DMS79 (cell line): ENCODE measurements at places on chromosomes 2 and 18.
A peak's percentile ranks its signal among the peaks of the same experiment; 100 is the strongest.

DNA sequence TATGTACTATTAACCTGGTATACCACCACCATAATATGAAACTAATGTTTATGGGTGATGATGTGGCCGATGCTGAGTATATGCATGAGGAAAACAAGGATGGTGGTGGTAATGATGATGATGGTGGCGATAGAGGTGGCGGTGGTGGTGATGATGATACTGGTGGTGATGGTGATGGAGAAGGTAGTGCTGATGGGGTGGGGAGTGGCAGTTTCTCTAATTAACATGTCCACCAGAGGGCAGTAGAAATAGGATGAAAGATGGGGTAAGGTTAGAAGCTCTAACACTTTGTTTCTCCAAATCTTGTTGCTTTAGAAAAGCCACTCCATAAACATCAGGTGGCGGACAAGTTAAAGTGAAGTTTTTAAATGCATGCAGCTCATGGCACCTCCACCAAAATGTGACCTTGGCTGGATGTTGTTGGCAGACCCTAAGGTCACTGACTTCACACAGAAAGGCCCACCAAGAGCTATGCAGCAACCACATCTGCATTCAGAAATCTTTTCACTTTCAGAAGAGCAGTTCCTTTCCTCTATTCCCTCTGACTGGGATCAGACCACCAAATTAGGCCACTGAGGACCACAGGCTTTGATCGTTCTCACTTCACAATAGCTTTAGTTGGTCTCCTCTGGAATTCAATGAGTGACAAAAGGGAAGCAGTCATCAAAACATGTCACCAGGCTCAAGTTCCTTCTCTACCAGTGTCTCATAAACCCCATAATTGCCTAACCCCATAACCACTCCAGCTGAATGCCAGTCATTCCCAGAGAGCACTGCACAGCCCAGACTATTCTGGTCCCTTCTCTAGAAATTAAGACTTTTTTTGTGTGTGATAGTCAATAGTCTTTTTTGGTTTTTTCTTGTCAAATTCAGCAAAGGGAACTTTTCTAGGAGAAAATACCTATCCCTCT is 7.5 kb upstream of the BCL11A start:
- DNase-seq = no peak

- DNase-seq = peak; percentile 73
Measured at GRCh38 chr2:17901246-17901645, 22.8 kb downstream of the KCNS3 start.

DNA sequence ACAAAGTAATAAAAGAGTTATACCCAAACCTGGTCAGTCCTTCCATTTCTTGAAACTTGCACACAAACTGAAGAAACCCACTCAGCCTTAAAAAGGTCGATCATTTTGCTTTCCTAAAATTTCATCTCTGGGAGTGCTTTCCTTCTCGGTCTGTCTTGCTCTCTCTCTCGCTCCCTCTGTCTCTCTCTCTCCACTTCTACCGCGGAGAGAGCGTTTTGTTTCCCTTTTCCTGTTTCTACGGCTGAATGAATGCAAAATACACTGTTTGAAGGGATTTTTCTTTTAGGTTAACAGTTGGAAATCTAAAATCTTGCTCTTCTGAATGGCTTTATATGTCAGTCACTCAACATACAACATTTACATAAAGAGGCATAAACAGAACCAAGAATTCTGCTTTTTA is 424.2 kb downstream of the TGIF1 start:
- no peak for DNase-seq

GRCh38 chr18:28725876-28726275 is 548.9 kb upstream of the CDH2 start:
- DNase-seq = no peak

DNA sequence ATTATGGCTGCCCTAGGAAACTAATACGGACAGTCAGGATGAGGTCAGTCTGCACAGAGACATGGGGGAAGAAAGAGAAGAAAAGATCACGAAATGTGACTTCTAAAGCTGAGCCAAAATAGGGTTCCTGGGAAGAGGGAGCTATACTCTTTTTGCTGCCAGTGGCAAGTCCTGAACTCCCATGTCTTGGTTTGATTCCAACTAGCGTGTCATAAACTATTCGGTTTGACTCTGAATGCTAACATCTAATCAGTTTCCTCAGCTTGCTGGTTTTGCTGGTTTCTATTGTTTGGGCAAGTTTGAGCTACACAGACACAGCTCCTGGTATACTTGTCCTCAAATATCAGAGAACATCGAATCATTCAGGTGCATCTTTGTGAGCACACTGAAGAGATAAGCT is 80.5 kb upstream of the CYP1B1 start:
- DNase-seq = no peak

GRCh38 chr18:59627414-59627813 is 69.8 kb downstream of the CCBE1 start:
- no peak for DNase-seq

GRCh38 chr2:135709992-135710391 is 31.7 kb upstream of the UBXN4 start:
- peak; percentile 5 for DNase-seq

GRCh38 chr2:182228073-182228473 is 198.8 kb downstream of the PDE1A start:
- no peak for DNase-seq

GRCh38 chr2:215479536-215480240 is 43.8 kb upstream of the FN1 start:
- no peak for DNase-seq
